ENCODE measurements at places on chromosomes 7 and 10.

DNA sequence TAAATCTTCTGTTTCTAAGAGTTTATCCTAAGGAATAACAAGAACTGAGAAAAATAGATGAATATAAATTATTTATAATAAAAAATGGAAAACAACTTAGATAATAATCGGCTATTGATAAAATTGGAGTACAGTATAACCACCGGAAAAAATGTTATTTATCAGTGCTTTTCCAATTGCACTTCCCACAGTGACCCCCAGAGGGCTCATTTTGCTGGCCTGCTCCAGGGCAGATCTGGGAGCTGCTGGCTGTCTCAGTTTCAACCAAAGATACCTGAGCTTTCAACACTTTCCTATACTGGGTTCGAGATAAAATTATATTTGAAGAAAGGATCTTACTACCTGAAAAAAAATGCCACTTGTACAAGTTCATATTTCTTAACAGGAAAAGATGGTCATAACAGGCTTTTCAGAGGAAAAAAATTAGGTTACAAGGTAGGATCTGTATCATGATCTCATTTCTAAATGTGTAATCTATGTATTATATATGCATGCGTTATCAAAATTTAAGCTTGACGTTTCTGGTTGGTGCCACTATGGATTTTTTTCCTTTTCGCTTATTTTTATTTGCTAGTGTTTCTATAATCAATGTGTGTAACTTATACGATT is 165.7 kb downstream of the NPSR1 start:
- peak; percentile 7 for DNase-seq

DNA sequence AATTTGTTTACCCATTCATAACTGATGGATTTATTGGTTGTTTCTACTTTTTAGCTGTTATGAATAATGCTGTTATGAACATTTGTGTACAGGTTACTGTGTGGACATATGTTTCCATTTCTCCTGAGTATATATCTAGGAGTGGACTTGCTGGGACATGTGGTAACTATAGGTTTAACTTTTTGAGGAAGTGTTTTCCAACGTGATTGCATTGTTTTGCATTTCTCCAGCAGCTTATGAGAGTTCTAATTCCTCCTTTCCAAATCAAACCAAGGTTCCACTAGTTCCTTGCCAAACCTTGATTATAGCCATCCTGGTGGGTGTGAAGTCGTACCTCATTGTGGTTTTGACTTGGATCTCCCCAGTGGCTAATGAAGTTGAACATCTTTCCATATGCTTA is 2.6 kb upstream of the PRF1 start:
- no peak for DNase-seq

GRCh38 chr10:25869067-25869591 is 64.9 kb upstream of the MYO3A start:
- DNase-seq, result no peak

GRCh38 chr10:112811741-112812551 is 138.1 kb upstream of the TCF7L2 start:
- peak; percentile 11 for DNase-seq

DNA sequence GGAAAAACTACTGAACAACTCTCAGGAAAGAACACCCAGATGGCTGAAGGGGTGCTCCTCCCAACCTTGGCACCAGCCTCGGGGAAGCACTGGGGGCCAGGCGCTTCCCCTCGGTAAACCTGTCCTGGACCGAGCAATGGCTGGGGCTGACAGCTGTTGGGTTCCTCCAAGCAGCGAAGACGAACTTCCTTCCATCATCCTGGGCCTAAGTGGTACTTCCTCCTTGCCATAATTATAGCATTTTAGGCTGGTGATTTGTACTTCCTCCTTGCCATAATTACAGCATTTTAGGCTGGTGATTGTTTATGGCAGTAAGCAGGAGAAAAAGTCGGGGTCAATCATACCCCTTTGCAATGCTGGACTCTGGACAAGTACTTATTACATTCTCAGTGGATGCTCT is 69.3 kb downstream of the MYOF start:
- no peak for DNase-seq

Data from pulmonary artery endothelial cell (primary cell).